ENCODE measurements at places on chromosomes 12 and 14.

- DNase-seq = no peak
Observed at GRCh38 chr12:54404061-54405004, 14.7 kb downstream of the ITGA5 start.

GRCh38 chr14:101398011-101398410 lies 163.3 kb upstream of the DIO3 start:
- no peak for DNase-seq

DNA sequence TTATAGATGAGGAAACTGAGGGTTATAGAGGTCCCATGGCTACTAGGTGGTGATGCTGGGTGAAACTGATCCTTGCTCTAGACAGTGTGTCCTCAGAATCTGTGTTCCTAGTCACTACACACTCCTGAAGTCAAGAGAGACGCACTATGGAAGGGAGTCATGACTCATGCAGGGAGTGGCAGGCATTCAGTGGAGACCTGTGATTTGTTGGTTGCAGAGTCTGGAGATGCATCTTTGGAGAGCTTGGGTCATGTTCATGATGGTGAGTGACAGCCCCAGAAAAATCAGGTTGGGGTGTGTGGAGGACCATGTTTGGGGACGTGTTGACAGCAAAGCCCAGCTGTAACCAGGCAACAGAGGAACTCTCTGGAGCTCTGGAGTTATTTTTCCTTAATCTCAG lies 38.0 kb upstream of the FBXO21 start:
- no peak for DNase-seq

- no peak for DNase-seq
Observed at GRCh38 chr12:69588527-69588926, 3.3 kb downstream of the CCT2 start.

DNA sequence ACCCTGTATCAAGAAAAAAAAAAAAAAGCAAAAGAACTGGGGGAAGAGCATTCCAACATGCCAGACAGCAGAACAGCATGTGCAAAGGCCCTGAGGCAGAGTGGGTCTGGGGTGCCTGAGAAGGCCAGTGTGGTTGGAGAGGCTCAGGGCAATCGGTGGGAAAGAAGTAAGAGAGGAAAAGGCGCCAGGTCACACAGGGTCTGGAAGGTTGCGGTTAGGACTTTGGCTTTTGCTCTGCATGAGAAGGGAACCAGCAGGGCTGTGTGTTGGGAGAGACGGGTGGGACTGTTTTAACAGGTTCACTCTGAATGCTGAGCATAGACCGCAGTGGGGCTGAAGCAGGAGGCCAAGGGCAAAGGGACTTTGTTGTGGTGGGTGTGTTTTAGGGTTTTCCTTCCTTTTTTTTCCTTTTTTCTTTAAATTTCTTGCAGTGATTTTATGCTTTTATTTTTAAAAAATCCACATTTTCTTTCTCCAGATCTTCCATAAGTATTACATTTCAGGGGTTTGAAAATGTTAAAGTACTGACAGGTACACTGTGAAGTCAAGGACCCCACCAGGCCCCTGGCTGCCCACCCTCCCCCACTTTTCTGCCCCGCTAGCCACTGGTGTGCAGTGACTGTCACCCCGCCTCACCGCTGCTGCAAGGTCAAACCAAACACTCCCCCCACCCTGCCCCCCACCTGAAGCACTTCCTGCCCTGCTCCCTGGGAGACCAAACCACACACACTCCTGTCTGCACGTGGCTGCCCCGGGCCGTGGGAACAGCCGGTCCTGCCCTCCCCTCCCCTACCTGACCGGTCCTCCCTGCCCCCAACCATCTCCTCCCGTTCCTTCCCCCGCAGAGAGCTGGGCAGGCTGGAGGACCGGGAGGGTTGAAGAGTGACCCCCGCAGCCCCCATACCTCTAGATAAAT lies 30.0 kb downstream of the DTX1 start:
- DNase-seq = no peak

DNA sequence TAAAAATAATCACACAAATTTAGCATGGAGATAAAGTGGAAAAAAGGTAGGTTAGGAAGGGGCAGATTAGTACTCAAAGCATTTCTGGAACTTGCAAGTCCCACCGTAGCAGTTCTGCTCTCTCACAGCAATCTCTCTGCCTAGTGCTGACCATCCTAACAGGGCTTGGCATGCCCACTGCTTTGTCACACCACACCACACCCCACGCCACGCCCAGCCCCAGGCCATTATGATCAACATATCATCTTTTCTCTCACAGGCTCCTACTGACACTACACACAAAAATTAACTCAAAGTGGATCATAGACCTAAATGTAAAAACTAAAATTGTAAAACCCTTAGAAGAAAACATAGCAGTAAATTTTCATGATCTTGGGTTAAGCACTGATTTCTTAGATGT lies 273.7 kb downstream of the DAD1 start:
- no peak for DNase-seq

DNA sequence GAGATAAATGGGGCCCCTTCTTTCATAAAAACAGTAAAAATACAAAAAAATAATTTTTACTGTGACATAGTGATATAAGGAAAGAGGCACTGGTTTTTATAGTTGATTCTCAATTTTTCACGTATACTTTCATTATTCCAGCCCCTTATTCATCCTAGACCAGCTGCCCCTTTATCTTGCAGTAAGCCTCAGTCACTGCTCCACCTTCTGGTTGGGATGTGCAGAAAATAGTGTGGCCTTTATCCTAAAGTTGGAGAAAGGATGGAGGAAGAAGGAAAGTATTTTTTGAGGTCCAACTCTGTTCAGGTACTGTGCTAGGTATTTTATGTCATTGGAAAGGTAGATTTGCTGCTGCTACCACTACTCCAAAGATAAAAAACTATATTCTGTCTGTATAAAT lies 172.7 kb downstream of the ANO6 start:
- DNase-seq = no peak

DNA sequence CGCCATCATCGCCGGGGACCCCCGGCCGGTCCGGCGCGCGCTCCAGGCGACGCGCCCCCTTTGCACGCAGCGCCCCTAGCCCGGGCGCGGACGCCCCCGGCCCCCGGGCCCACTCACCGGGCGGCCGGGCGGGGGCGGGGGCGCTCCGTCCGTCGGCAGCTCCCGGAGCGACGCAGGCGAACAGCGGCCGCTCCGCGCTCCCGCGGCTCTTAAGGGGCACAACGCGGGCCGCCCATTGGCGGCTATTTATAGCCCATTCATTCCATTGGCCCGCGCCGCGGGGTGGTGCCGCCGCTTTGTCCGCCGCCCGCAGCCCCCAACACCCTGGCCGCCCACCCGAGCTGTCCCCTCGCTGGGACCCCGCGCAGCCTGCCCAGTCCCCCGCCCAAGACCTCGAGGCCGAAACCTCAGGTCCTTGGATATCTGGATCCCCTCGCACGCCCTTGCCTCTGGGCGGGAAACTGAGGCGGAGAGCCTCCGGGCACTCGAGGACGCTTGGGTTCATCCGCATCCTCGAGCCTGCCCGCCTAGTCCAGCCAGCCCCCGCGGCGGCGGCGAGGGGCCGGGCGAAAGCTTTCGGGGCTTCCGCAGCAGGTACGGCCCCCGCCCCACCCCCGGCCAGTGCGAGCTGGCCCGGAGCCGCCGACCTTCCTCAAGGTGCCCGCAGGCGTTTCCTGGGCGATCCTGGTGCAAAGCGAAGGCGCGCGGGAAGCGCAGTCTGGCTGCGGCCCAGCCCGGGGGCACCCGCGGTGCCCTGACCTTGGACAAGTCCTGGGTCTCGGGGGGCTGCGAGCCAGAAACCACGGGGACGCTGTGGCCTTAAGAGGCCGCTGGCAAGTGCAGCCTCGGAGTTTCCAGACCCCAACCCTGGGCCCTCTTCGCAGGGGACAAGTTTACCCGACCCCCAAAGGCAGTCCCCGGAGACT lies at the start of gene CKB:
CKB (minus strand) TSS at position 182 of the 926 bp plus-strand sequence. CDS start 337 bp downstream, outside the sequence.
- peak; percentile 84 for DNase-seq

DNA sequence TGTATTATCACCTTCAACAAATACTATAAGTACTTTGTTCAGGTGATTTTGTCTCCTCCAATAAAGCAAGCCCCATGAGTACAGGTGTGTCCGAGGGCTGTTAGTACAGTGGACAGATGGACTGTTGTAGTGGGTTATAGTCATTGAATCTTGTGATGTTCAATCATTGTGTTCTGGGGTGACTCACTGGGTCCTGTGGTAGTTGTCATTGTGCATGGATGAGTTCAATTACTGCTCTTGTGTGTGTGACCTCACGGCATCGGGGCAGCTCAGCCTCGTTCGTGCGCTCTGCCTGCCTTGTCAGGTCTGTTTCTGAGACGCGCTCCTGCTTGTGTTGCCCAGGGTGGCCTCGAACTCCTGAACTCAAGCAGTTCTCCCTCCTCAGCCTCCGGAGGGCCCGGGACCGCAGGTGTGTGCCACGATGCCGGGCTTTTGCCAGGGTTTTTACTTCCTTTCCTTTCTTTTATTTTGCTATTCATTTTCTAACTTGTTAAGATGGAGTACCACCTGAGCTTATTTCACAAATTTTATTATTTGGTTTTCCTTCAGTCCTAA lies 72.2 kb downstream of the DDX51 start:
- DNase-seq = no peak

GRCh38 chr12:97127061-97127460 lies 220.0 kb downstream of the NEDD1 start:
- DNase-seq = no peak

DNA sequence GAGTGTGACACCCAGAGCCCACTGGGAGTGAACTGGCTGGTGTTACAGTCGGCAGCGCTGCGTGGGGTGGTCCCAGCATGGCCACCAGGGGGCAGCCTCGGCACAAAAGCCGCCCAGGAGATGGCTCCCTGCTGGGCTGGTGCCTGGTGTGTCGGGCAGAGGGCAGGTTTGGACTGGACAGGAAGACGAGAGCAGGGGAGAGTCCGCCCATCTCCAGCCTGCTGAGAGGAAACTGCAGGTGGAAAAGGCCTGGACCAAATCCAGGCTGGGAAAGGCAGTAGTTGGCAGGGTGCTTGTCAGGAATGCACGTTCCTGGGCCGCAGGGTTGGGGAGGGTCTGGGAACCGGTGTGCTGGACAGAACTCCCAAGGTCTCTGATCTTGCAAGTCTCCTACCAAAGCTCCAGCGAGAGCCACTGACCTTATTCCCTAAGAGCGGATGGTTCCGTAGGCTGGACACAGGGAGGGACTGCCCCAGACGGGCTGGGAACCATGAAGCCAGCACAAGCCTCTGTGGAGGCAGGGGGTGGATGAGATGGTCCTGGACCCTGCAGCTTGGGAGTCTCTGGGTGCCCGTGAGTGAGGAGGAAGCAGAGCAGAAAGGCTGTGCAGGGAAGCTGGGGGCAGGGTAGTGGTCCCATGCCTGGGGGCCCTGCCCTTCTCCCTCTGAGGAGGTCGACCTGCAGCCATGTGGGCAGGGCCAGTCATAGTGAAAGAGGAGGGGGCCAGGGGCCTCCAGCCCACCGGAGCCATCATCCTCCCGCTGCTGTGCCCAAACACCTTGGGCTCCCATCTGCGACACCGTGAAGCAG lies 1.8 kb downstream of the AHNAK2 start:
- DNase-seq = peak; percentile 34

- DNase-seq = no peak
Observed at GRCh38 chr12:63996556-63996955, 152.1 kb downstream of the SRGAP1 start.

- no peak for DNase-seq
Observed at GRCh38 chr14:23181453-23181852, 2.0 kb downstream of the SLC7A8 start.

DNA sequence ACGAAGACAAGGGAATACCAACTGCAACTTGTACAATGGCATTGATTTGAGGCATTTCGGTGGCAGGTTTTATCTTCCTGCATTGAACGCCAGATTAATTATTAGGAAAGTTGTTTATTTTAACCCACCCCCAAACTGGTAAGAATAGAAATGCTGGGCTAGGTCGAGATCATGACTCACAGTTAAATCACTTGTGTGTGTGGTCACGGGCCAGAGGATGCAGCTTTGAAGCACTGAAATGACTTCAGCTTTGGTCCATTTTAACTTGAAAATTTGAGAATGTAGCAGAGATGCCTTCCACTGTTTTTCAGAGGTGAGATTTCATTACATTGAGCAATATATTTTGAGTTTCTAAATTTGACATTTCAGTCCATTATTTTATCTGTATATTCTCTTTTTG lies 23.6 kb upstream of the KCNH3 start:
- no peak for DNase-seq

- no peak for DNase-seq
Observed at GRCh38 chr14:104393898-104394381, 185.6 kb upstream of the C14orf180 start.

GRCh38 chr12:104130760-104131159 lies 7.2 kb downstream of the NFYB start:
- DNase-seq = no peak

- DNase-seq = no peak
Observed at GRCh38 chr14:34003691-34004090, 52.8 kb upstream of the EGLN3 start.

DNA sequence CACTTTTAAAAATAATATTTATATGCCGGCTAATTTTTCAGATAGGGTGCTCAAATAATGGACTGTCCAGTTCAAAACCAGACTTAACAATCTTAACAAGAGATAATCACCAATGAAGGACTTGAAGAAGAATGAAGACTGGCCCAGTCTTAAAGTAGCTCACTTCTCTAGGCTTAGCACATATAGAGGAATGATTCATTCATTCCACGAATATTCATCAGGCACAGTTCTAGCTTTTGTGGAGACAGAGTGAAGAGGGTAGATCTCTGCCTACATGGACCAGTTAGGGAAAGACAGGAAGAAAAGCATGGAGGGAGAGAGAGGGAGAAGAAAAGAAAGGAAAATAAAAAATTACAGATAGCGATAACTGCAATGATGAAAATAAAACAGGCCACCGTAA lies 42.8 kb upstream of the METAP2 start:
- DNase-seq = no peak

GRCh38 chr14:56528927-56529326 lies 50.7 kb upstream of the TMEM260 start:
- DNase-seq = no peak

GRCh38 chr12:42109031-42109430 lies 35.6 kb downstream of the GXYLT1 start:
- no peak for DNase-seq

- peak; percentile 29 for DNase-seq
Observed at GRCh38 chr12:97308576-97309198, 153.9 kb upstream of the RMST start.

DNA sequence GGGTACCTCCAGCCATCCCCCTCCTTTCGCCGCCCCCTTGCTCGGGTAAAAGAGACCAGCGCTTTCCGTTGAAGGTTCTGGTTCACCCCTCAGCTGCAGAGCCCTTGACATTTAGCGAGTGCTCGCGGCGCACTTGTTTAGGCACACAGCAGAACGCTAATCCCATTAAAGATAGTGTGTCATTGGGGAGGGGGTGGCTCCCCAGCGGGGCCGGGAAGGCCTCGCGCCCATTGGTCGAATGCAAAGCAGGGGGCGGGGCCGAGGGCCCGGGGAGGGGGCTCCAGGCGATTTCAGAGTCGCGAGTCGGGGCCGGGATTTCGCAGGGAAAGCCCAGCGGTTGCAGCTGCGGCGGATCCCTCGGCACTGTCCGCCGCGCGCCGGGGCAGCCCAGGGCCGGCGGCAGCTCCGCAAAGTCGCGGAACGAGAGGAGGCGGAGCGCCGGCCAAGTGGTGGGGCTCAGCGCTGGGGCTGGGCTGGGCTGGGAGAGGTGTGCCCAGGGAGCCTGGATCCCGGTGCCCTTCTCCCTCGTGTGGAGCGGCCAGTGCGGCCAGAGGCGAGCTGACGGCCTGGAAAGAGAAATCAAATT lies 122.9 kb downstream of the TSPAN9 start:
- peak; percentile 55 for DNase-seq

GRCh38 chr14:68658029-68658509 lies 134.8 kb downstream of the ZFP36L1 start:
- no peak for DNase-seq

Measured in putamen (tissue), 1 donor.